ENCODE measurements at places on chromosomes 12 and 14. TPM values are rescaled to one million over a fixed set of nuclear protein-coding genes. Genes with fewer than 3 reads are reported as not detected.

DNA sequence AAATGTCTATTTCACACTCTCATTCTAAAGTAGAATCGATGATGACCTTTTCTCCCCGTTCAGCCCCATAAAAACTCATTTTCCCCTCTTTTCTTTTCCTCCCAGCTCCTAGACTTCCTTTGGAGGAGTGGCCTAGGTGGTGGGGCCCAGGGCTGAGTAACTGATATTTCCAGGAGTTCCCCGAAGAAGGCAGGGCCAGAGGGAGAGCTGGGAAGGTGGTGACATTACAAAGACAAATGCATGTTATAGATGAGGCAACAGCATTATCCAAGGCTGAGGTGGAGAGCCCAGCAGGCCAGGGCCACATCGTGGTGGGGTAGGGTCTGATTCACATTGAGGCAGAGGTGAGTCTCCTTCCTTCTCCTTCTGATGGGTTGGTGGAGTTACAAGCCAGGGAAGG lies 22.2 kb upstream of the HDAC7 start:
- DNase-seq: no peak

EML1 gene
- 29.9 TPM for total RNA-seq

DNA sequence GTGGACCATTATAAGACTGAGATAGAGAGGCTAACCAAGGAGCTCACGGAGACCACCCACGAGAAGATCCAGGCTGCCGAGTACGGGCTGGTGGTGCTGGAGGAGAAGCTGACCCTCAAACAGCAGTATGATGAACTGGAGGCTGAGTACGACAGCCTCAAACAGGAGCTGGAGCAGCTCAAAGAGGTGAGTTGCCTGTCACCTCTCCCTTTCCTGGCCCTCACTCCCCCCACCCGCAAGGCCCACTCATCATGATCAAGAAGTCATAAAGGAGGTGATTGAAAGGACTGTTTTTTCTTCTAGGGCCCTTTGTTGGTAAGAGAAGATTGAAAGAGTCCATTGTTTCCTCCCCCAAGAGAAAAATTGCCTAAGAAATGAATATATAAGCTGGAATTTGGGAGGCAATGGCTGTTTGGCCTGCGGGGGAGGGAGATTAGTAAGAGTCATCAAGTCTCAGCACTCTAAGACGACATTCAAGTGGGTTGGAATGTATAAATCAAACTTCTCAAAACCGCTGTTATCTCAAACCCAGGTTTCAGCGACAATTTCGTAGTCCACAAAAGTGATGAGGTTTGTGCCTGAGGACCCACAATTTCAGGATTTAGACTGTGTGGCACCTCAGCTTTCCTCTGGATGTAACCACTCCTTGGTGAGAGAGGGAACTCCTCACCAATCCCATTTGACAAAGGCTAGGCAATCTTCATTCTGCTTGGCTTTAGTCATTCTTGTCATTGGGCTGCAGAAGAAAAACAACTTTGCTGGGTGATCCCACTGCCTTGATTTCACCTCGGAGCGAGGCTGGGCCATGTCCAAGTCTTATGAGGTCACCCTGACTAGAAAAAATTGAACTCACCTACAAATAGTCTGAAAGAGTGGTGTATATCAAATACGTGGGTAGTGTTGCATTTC lies 966 bp downstream of the BICD1 start:
- DNase-seq: no peak

CIDEB gene
- total RNA-seq: 2.4 TPM

- DNase-seq: no peak
These were observed 510 bp downstream of the EIF2S1 start for GRCh38 chr14:67360470-67361206.

TEX22 gene
- 0.46 TPM for total RNA-seq

- DNase-seq: peak; percentile 82
These were observed 911 bp upstream of the SCNN1A start for GRCh38 chr12:6376079-6376869.

DNA sequence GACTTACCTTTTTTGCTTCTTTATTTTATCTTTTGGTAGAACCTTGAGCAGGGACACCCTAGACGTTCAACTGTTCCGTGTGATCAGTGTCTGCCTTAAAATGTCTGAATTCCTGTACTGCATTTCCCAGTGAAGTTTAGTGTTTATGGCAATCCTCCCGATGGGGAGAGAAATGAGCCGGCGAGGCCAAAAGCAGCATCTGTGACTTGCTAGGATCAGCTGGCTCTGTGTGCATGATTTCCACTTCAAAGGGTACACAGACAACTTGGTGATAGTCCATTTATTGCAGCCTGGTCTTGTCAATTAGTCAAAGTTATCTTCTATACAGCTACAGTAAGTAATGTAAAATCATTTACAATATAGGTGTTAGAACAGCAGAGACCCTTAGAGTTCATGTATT lies 768.5 kb downstream of the DIO2 start:
- DNase-seq: no peak

- DNase-seq: no peak
These were observed 6.7 kb upstream of the FZD10 start for GRCh38 chr12:130155416-130156073.

DNAJC22 gene
- 0.70 TPM for total RNA-seq

- DNase-seq: no peak
These were observed 46.6 kb downstream of the ATF7 start for GRCh38 chr12:53579545-53579955.

PIANP gene
- 0.40 TPM for total RNA-seq

DNA sequence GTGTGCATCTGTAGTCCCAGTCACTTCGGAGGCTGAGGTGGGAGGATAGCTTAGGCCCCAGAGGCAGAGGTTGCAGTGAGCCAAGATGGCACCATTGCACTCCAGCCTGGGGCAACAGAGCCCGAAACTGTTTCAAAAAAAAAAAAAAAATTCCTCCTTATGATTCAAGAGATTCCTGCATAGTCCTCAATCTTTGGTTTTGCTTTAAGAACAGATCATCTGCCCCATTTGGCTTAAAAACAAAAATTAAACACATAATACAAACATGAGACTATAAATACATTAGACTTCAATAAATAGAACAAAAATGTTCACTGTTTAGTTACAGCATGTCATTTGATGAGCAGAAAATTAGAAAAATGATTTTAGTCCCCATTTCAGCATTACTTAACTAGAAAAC lies 131.2 kb downstream of the PAWR start:
- DNase-seq: no peak

DNA sequence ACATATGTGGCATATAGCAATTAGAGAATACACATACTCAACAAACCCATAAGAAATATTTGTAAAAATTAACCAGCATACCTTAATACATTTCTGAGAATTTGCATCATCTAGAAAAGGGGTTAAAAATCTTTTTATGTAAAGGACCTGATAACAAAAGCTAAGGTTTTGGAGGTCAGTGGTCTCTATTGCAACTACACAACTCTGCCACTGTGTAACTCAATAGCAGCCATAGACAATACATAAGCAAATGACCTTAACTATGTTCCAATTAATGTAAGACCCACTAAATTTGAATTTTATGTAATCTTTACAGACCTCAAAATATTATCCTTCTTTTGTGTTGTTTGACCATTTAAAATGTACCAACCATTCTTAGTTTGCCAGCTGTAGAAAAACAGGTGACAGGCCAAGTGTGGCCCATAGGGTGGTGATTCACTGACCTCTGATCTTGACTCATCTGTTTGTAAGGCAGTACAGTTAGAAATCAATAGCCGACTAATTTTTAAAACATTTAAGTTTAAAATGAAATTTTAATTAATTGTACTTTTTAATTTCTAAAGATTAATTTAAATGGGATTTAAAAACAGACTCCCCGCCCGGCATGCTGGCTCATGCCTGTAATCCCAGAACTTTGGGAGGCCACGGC lies 7.4 kb upstream of the EPS8 start:
- DNase-seq: no peak

- DNase-seq: no peak
These were observed 936.5 kb downstream of the DIO2 start for GRCh38 chr14:79274641-79275291.

GRCh38 chr14:33794791-33795305 lies 156.0 kb downstream of the EGLN3 start:
- no peak for DNase-seq

DNA sequence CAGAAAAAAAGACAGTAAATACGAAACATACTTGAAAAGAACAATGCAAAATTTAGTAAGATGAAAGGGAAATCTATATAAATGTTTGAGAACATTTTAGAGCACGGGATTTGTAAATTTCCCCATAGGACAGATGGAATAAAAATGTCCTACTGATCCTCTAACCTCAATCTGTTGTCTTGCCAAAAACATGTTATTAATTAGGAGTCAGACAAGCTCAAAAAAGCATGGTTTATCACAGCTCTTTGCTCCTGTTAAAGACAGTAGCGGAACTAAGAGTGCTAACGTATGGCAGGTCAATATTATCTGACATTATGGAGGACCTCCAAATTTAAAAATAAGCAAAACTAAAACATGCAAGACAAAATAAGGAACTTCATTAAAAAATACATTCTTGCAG lies 12.9 kb downstream of the GMFB start:
- no peak for DNase-seq

DNA sequence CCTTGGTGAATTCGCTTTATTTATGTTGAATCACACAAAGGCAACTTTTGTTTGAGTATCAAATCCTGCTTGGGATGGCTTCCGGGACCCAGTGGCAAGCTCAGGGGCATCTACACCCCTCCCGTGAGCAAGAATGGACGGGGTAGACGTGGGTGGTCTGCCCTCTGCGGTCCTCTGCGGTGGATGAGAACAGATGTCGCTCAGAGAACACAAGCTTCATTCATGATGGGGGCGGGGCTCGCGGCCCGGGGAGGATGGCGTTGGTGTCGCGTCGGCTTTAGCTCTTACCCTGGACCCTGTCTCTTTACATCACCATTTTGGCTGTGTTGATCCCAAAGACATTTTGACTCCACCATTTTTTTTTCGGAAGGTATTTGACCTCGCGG lies 158.5 kb upstream of the RTL1 start:
- DNase-seq: peak; percentile 22

- no peak for DNase-seq
These were observed 36.7 kb upstream of the FERMT2 start for GRCh38 chr14:52987514-52987913.

RD3L gene
- 13.1 TPM for total RNA-seq

DNA sequence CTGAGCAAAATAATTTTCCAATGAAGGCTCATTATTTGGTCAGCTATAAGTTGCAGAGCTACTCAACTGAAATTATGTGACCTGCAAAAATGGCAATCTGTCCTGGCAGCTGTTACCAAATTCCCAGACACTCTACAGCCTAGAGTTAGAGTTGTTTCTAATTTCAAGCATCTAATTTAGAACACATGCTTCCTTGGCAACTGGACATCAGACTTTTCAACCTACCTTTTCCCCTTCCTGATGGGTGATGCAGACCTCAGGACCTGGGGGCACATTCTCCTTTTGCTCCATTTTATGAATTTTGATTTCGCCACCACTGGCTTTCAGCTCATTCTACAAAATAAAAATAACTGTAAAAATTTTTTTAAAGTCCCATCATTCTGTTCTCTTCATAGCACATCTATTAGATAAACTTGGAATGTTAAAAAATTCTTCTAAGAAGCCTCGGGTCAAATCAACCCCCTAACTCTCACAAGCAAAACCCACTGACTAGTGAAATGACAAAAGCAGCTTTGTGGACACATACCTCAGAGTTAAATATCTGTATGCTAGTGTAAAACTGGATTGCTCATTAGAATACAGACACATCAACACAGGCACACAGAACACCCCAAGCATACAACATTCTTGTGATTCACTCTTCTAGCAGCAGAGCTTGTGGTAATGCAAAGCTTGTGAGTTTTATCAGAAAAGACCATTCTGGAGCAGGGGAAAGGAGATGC lies 33.5 kb upstream of the CERS5 start:
- no peak for DNase-seq

PIWIL1 gene
- not detected for total RNA-seq

DNA sequence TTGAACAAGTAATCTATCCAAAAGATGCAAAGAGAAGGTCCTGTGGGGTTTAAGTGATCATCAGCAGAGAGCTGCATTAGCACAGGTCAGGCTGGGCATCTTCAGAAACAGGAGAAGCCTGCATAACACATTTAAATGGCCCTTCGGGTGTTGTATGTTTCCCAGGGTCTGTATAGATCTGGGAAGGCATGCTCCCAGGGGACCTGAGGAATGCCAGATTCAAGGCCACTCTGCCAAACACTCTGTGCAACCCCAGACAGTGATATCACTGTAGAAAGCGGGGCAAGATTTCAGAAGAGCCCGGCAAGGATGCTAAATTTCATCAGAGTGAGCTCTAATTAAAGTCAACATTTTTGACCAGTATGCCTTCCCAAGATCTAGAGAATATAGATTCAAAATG lies 92.9 kb downstream of the ARMH4 start:
- no peak for DNase-seq

HEATR5A gene
- 49.5 TPM for total RNA-seq

DNA sequence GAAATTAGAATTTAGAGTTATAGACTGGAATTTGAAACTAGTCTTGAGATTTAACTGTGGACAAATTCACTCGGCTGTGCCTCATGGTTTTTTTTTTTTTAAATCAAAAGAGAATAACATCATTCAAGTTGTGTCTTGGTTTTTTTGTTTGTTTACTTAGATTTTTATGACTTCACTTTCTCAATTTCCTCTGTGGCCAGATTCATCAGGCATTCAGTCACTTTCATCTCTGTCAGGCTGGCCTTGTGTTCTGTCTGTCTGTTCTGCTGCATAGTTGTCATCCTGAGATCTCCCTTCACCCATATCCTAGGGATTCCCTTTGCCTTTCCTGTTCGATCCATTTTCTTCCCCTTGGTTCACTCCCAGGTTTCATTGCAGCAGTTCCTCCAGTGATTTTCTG lies 10.0 kb downstream of the MARK3 start:
- no peak for DNase-seq

DNA sequence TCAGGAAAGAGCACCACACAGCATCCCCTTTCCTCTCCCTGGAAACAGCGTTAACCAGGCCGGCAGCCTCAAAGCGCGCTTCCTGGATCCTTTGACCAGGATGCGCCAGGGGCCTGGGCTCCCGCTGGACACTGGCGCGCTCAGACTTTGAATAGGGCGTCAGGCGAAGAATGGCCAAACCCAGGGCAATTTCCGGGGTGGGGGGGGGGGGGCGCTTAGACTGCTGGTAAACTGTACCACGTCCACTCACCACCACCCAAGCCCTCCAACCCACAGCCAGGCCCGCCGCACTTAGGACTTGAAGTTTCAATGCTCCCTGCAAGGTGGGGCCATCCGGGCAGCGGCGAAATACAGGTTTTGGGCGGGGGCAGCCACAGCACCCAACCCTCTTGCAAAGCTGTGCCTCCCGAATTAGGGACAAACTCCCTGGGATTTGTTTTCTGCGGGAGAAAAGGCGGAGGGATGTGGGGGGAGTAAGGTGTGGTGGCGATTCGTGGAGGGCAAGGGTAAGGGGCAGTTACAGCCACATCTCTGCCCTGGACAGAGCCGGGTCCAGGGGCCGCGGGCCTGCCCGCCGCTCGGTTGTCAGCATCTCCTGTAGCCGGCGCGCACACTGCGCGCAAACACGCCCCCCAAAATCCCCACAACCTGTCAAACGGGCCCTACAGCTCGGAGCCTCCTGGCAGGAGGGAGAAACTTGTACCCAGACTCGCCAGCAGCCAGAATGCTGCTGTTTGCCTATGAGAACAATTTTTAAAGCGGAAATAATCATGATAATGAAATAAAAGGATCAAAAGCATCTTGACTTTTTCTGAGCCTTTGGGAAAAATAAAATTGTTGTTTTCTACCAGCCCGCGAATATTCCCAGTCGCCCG lies 958 bp downstream of the RTN1 start:
- DNase-seq: no peak
